ENCODE measurements at places on chromosomes 6 and 20.

DNA sequence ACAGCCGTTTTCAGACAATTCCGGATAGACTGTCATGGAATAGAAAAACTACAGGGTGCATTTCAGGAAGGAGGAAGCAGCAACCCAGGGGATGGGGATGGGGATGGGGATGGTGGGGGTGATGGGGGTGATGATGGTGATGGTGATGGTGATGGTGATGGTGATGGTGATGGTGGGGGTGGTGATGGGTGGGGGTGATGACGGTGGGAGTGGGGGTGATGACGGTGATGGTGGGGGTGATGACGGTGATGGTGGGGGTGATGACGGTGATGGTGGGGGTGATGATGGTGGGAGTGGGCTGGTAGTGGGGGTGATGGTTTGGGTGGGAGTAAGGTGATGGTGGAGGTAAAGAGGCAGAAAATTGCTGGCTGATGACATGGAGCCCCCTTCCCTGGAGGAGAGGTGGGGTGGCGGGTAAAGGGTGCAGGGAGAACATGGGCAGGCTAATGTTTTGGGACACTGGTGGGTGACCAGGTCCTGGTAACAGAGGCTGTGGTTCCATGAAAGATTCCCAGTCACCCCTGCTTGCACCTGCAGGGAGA is 17.5 kb downstream of the LAMA5 start:
- no peak for DNase-seq

GRCh38 chr6:7261852-7262461 is 51.0 kb downstream of the SSR1 start:
- DNase-seq, result peak; percentile 63

GRCh38 chr20:41142245-41142644 is 4.9 kb downstream of the PLCG1 start:
- DNase-seq, result no peak

DNA sequence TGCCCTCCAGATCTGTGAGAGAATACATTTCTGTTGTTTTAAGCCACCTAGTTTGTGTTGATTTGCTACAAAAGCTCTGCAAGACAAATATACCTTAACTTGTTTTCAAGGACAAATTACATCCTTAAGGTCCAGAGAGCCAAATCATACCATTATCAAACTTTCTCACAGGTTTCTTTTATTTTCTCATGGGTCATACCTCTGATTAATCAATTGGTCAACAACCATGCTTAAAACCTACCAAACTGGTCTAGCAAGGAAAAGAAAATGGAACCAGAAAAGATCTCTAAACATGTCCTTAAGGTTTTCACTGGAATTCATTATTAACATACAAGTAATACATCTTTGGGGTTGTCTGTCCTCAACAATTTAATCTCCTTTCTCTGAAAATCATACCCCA is 535.0 kb downstream of the CD83 start:
- no peak for DNase-seq

GRCh38 chr20:57688864-57689263 is 21.0 kb downstream of the PMEPA1 start:
- no peak for DNase-seq

- DNase-seq, result peak; percentile 2
These were observed 159.1 kb downstream of the TFAP2C start for GRCh38 chr20:56788041-56788670.

DNA sequence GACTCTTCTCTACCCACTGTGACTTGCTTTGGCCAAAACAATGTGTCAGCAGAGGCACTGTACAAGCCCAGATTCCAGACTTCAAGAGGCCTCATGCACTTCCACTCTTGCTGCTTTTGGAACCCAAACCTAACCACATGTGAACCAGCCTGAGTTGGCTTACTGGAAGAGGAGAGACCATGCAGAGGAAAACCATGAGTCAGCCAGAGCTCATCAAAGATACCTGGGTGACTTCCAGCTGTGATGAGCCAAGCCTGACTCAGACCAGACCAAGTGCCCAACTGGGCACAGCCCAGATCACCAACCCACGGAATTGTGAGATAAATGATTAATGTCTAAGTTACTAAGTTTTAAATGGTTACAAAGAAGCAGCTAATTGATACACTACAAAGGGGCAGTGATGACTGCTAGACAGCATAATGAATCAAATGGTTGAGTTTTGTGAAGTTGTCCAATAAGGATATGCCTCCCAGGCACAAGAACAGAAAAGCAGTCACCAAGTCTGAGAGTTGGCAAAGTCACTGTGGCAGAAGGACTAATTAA is 16.2 kb upstream of the BEND6 start:
- DNase-seq, result peak; percentile 77

- DNase-seq, result no peak
These were observed 23.0 kb upstream of the IL17A start for GRCh38 chr6:52162940-52163908.

GRCh38 chr6:121896771-121897170 is 461.3 kb downstream of the GJA1 start:
- DNase-seq, result no peak

DNA sequence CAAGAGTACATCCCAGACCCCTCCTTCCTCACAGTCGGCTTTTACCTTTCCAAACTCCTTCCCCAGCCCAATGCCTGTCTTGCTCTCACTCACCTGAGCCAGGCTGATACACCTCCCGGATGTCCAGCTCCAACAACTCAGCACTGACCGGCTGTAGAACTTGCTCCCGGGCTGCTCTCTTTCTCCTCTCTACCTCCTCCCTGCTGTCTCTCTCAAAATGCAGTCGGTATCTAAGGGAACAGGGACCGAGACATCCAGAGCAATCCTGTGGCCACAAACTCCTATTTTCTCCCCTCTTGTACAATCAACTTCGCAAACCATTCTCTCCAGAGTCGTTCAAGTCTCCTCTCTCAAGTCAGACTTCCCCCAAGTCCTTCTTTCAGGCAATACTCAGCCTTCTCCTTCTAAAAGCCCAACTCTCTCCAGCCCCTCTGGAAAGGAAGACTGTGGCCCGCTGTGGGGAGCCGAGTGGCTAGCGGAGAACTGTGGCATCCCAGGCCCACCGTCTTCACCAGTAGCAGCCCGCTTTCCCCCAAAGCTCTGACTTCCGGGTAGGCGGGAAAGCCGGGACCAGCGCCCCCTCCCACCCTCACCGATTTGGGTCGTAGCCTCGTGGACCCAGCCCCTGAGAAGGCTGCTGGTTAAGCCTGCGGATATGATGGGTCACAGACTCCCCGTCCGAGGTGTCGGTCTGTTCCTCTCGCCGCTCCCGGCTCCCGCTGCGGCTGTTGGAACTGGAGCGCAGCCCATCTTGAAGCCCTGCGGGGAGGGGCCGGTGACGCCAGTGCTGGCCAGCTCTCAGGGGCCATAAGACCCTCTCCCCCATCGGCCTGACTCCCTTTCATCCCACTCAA is 1.1 kb downstream of the GNL1 start:
- DNase-seq, result peak; percentile 43

DNA sequence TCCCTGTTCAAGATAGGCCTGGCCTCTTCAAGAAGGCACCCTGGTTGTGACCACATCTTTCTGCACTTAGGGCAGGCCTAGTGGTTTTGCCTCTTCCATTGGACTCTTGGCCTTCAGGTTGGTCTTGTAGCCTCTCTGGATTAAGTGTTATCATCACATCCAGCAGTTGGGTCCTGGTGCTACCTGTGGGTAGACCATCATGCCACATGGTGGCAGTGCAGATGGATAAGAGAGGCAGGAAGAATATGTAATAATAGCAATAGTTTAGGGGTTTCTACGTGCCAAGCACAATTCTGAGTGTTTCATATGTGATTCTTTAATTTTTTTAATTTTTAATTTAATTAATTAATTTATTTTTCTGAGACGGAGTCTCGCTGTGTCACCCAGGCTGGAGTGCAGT is 28.5 kb upstream of the SNRPB2 start:
- DNase-seq, result peak; percentile 22

DNA sequence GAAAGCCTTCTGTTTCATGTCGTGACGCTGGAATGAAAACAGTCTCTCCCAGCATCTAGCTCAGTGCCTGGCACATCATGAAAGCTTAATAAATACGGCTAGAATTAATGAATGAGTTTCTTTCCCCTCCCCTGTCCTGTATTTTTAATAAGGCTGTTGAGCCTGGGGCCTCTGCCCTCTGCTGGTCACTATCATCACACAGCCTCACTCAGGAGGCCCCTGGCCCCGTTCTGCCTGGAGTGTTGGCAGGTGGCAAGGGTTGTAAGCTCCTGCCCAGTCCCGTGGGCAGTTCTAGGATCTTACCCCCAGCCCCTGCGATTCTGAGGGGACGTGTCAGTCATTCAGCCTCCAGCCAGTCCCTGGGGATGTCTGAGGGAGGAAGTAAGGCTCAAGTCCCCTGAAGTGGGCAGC is 41.4 kb downstream of the PHACTR3 start:
- DNase-seq, result no peak

- no peak for DNase-seq
These were observed 105.6 kb upstream of the GLP1R start for GRCh38 chr6:38942965-38943364.

GRCh38 chr20:57998276-57998675 is 230.2 kb downstream of the ANKRD60 start:
- no peak for DNase-seq

- DNase-seq, result peak; percentile 40
These were observed 219.6 kb downstream of the CD83 start for GRCh38 chr6:14337152-14337551.

DNA sequence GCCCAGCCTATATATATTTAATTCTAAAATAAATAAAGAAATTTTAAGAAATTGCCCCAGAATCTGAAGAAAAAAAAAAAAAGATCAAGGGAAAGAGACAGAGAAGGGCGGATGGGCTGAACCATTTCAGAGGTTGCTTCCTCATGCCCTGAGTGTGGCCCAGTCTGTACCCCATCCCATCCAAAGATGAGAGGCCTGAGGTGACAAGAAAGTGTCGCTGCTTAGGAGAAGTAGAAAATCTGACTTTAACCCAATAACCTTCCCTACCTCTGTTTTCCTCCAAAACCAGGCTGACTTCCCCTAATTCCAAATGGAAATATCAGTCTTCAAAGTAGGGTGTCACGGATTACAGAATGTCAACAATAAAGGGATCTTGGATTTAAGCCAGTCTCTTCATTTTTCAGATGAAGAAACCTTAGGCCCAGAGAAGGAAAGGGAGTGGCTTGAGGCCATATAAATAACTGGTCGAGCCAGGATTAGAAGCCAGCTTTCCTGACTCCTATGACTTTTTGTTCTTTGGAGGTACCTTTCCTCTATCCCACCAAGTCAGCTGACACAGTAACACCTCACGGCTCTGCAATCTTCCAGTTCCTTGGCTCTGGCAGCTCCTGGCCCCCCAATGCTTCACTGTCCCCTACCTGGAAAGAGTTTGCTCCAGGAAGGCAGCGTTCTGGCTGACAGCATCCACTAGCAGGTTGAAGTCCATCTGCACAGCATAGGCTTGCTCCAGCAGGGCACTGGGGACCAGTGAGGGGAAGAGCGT is 10.1 kb downstream of the GSS start:
- no peak for DNase-seq

DNA sequence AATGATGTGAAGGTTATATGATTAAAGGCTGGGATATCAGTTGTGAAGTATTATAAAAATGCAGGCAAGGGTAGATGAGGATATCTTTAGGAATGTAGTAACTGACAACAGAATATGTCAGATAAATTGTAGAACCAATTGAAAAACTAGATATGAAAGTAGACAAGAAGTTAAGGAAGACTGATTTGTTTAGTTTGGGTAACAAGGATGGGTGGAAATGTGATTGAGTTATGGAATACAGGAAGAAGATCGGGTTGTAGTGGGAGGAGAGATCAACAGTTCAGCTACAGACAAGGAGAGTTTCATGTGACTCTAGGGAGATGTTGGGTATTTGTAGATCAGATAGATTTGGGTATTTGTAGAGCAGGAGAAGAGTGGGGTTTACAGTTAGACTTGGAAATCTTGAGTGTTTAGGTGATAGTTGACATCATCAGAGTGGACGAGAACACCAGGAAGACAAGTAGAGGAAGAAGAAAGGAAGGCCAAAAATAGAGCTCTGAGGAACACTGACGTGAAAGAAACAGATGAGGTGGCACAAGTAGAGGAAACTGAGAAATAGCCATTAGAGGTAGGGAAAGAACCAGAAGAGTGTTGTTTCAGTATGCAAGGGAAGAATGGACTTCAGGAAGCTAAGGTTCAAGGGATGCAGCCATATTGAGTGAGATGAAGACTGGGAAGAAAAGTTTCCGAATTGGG is 12.1 kb upstream of the TSPYL1 start:
- DNase-seq, result no peak

DNA sequence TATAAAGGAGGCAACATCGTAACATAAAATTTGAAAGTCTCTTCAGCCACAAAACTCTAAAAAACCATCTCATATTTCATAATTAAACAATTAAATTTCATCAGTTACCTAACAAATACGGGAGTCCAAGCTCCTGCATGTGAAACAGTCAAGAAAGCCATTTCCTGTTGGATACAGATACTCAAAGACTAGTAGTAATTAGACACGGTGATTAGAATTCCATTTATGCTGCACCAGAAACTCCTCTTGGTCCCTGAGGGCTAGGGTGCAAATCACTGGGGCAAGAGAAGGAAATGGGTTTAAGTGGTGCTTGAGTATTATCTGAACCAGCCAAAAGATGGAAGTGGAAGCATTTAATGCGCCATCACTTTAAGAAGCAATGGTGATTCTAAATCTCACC is 27.4 kb downstream of the TRAM2 start:
- DNase-seq, result no peak

DNA sequence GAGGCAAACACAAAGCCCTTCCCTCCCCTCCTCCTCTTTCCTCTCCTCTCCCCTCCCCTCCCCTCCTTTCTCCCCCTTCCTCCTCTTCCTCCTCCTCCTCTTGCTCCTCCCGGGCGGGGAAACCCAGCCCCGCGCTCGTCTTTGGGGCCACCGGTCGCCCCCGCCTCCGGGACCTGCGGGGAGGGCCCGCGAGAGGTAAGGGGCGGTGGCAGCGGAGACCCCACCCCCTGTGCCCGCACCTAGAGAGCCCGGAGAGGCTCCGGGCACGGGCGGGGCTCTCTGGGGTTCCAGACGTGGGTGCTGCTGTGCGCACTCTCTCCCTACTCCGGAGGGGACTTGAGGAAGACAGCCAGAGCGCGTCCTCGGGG is at the start of gene RIN2:
Gene RIN2 (plus strand): TSS at position 126 of the 368 bp plus-strand sequence. CDS start 131,344 bp downstream, outside the sequence.
- DNase-seq, result peak; percentile 33

DNA sequence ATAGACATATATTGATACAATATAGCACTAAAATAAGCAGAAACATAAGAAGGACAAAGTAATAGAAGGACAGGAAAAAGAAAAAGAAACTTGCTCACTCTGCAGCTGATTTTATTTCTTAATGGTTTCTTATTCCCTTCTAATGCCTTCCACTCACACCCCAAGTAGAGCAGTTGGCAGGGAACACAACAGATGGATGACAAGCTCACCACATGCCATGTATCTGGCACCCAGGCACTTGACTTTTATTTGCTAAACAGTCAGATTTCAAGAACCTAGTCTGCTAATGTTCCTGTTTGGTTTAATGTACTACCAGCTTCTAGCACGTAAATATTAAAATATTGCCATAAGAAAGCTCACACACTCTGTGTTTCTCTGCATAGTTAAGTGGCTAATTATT is 87.1 kb downstream of the COL19A1 start:
- no peak for DNase-seq
